ENCODE measurements at places on chromosomes 13 and 19.
A peak's percentile ranks its signal among the peaks of the same experiment; 100 is the strongest.

DNA sequence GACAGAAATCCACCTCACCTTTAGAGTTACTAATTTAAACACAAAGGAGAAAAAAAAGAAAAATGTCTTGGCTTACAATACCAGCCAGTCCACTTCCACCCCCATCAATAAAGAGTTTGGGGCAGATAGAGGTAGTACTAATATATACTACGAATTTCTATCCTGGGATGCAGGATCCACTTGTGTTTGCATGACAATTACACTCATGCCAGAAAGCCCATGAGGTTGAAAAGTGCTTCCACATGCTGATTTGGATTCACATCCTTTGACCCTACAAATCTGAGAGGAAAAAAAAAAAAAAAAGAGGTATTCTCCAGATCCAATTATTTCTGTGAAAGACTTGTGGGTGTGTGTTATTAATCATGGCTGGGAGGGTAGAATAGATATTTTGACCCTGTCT is 335.2 kb downstream of the SLITRK1 start:
- DNase-seq = no peak

DNA sequence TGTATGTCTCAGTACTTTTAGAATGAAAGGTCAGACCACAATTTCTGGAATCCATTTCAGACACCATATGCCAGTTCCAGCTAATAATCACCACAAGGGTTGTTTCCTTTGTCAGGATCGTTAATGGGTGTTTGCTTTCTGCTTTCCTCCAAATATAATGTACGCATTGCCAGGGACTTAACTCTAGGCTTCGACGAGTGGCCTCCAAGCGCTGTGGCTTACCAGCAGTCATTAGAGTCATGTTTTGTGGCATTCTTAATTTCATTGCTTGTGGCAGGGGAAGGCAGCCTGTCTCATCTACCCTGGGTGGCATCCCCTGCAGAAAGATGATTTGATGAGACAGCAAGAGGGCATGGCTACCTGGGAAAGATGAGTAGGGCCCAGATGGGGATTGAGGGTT is 22.5 kb downstream of the SAFB start:
- DNase-seq = no peak

GRCh38 chr13:32277839-32278238 is 37.3 kb downstream of the ZAR1L start:
- DNase-seq = no peak

- DNase-seq = no peak
Measured at GRCh38 chr13:112836940-112837339, 132.1 kb upstream of the MCF2L start.

DNA sequence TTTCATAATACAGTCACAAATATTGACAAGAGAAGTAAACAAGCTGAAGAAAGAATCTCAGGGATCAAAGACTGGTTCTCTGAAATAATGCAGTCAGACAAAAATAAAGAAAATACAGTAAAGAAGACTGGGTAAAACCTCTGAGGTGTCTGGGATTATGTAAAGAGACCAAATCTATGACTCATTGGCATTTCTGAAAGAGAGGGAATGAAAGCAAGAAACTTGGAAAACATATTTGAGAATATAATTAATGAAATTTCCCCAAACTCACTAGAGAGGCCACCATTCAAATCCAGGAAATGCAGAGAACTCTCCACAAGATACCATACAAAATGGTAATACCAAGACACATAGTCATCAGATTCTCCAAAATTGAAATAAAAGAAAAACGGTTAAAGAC is 53.0 kb upstream of the GPC6 start:
- DNase-seq = no peak

GRCh38 chr19:995051-995827 is 5.0 kb upstream of the GRIN3B start:
- no peak for DNase-seq

- DNase-seq = no peak
Measured at GRCh38 chr19:12596927-12597548, 13.6 kb downstream of the ZNF490 start.

DNA sequence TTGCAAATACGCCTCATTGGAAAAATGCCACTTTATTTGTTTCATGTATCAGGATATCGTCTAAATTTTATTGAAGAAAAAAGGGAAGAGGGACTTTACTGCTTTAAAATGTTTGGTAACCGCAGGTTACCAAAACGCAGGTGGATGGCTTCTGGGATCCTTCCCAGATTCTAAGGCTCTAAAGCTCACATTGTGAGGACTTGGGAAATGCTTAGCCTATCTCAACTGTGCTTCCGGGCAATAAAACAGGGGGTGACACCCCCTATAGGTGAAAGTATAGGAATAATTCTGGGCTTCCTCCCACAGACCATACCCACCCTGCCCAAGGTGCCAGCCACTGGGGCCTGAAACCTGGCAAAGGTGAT is 73.2 kb upstream of the IPO5 start:
- no peak for DNase-seq

GRCh38 chr13:98564204-98564603 is 12.7 kb downstream of the STK24 start:
- no peak for DNase-seq

- DNase-seq = no peak
Measured at GRCh38 chr13:111476197-111476596, 155.8 kb downstream of the TEX29 start.

DNA sequence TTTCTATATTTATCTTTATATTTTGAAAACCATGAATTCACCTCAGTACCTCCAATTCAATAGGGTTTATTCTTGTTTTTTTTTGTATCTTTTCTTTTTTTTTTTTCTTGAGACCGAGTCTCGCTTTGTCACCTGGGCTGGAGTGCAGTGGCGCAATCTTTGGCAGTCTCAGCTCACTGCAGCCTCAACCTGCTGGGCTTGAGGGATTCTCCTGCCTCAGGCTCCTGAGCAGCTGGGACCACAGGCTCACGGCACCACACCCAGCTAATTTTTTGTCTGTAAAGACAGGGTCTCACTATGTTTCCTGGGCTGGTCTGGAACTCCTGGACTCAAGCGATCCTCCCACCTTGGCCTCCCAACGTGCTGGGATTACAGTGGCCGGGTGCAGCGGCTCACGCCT is 23.1 kb upstream of the EVI5L start:
- no peak for DNase-seq

DNA sequence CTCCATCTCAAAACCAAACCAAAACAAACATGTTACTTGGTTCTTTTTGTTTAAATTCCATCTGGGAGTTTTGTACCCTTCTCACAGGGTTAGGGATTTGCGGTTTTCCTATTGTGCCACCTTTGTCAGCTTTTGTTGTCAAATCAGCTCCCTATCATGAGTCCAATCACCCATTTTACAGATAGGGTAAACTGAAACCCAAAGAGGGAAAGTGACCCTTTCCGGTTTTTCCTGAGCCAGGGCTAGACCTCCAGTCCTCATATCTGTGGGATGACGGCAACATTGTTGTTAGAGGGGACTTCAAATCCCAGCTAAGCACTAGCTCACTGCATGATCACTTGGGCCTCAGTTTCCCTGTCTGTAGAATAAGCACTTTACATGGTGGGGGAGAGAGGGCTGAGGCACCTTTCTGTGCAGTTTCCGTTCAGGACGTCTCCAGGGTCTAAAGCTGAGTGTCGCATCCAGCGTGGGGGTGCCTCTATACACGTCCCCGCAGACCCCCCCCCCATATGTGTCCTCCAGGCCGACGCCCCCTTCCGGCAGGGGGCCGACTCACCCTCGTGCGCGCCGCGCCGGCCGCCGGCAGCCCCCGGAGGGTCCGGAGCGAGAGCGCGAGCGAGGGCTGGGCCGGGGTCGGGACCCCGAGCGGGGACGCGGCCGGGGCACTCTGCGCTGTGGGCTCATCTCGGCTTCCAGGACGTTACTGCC is 3.9 kb downstream of the CCDC194 start:
- no peak for DNase-seq

DNA sequence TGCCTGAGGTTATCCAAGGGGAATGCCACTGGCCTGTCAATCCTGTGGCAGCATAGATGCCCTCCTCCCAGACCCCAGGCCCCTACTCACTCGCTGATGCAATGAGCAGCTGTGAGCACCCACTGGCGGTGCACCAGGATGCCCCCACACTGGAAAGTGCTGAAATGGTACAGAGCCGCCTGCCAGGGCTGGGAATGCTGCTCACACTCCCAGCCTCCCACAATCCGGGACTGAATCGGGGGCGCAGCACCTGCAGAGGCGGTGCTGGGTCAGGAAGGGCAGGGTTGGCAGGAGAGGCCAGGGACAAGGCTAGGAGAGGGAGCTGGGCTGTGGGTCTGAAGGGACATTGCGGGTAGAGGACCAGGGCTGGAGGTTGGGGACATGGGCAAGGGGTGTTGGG is 2.0 kb downstream of the KLK1 start:
- no peak for DNase-seq

DNA sequence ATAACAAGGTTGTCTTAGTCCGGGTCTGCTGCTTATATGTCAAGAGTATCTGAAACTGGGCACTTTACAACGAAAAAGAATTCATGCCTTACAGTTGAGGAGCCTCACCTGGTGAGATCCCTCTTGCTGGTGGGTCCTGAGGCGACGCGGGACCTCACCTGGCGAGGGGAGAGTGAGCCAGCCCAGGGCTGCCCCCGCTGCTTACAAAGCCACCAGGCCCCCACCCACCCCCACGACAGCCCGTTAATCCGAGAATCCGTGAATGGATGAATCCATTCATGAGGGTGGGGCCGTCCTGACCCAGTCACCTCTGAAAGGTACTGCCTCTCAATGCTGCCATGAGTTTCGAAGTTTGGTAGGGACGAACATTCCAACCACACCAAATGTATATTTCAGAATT is 54.0 kb upstream of the F7 start:
- no peak for DNase-seq

DNA sequence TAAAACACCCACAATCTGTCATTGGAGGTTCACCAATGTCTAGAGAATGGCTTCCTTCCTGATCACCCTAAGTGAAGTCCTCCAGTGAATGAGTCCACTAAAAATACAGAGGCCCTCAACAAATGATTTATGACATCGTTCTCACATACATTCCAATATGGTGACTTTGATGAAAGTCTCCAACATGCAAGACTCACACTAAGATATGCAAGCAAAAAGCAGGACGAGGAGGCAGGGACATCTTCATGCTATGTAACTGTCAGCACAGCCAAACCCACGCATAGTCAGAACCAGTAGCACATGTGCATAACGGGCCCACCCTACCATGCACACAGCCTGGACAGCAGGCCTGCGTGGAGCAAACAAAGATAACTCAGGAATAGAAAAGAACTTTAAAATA is 16.6 kb upstream of the LSM14A start:
- no peak for DNase-seq

- no peak for DNase-seq
Measured at GRCh38 chr13:110521296-110521680, 40.2 kb downstream of the RAB20 start.

DNA sequence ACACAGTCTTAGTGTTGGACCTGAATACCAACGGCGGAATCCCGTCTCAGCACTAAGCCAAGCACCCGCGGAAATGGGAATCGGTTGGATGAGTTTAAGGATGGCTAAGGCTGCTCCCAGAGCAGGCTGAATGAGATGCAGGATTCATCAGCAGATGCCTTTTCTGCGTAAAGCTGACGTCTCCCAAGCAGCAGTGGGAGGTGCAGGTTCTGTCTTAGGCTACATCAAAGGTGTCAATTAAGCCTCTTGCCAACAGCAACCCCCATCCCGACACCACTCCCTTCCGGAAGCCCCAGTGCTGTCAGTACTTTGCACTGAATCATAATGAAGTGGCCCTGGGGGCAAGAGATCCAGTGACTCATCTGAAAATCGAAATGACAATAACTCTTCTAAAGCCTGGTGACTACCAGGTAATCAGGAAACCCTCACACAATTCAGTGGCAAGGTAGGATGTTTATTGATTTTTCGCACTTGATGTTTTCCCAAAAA is 275.6 kb downstream of the DCLK1 start:
- no peak for DNase-seq

- no peak for DNase-seq
Measured at GRCh38 chr13:113664751-113665596, 2.0 kb upstream of the GRK1 start.

DNA sequence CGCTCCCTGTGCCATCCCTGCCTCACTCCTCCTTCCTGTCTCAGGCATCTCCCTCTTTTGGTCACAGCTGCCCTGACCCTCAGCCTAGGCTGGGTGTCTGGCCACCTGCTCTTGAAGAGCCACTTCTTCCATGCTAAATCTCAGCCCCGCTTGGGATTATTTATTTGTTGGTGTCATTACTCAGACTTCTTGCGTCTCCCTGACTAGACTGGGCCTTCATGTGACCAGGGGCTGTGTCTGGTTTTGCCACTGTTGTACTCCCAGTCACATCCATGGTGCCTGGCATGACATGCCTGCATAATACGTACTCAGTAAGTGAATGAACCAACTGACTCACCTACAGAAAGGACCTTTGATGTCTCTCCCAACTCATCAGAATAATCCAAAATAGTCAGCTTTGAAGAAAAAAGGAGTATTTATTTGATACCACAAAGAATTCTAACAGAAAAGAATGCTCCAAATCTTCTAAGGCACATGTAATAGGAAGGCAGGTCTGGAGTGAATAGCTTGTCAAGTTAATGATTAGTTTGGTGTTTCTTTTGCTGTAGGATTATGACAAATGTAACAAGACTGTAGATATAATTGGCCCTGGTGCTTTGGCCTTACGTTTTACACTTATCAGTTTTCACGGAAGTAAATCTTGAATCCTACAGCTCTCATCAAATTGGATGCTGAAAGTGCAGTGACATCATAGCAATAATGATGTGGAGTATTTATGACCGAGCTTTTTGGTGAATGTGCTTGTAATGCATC is 84.0 kb downstream of the ALOX5AP start:
- DNase-seq = no peak

DNA sequence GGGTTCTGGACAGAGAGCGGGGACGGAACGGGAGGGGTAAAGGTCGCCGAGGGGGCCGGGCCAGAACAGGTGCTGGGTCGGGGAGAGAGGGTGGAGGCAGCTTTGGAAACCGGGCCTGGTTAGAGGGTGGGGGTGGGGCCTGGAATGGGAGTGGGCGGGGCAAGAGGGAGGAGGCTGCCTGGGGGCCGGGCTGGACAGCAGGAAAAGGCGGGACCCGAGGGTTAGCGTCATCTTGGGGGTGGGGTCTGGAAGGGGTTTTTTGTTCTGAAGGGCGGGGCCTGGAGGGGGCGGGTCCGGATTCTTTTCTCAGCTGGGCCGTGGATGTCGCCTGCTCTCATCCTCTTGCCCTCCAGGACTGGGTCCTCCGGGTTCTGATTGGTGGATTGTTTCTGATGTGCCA is 4.3 kb upstream of the ZNF813 start:
- peak; percentile 76 for DNase-seq

Measured in anterior cingulate cortex (tissue), 58 donors.